Cerebellar cortex (tissue), 1 donor: ENCODE measurements at places on chromosomes 5 and 9.

DNA sequence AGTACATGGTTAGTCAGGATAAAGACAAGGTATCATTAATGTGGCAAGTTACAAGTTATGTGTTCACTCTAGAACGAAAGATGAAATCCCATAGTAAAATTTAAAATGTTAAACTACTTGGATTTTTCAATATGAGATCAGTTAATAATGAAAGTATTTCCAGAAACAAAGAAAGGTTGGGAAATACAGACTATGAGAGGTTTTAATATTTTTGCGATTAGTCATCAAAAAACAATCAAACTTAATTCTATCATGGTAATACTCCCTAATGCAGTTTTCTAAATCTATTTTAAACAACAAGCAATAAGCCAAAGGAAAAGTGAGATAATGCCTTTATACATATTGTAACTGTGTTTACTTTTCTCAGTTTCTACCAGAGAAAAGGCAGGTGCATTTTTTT lies 10.6 kb downstream of the CDH12 start:
- DNase-seq: no peak

GRCh38 chr5:94031631-94032030 lies 290.2 kb upstream of the POU5F2 start:
- DNase-seq: no peak

GRCh38 chr9:135661816-135662560 lies 1.1 kb upstream of the LCN9 start:
- no peak for DNase-seq

- peak; percentile 28 for DNase-seq
Measured at GRCh38 chr9:13412331-13412730, 132.8 kb upstream of the MPDZ start.

GRCh38 chr9:130058154-130058553 lies 4.4 kb downstream of the GPR107 start:
- no peak for DNase-seq

DNA sequence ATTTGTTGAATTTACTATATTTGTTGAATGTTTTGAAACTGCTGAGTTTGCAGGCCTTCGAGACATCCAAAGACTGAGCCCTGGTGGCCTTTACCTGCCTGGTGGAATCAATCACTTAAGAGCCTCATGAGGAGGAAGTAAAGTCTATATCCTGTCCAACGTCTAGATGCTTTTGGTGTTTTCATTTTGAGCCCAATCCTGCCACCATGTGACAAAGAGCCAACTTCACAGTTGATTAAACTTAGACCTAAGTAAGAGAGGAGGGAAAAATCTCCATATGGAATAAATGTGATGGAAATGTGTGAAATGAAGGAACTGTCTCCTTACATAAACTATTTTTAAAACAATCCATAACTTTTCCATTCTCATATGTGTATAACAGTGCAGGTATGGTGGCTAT lies 220.1 kb downstream of the PRR16 start:
- DNase-seq: peak; percentile 29

DNA sequence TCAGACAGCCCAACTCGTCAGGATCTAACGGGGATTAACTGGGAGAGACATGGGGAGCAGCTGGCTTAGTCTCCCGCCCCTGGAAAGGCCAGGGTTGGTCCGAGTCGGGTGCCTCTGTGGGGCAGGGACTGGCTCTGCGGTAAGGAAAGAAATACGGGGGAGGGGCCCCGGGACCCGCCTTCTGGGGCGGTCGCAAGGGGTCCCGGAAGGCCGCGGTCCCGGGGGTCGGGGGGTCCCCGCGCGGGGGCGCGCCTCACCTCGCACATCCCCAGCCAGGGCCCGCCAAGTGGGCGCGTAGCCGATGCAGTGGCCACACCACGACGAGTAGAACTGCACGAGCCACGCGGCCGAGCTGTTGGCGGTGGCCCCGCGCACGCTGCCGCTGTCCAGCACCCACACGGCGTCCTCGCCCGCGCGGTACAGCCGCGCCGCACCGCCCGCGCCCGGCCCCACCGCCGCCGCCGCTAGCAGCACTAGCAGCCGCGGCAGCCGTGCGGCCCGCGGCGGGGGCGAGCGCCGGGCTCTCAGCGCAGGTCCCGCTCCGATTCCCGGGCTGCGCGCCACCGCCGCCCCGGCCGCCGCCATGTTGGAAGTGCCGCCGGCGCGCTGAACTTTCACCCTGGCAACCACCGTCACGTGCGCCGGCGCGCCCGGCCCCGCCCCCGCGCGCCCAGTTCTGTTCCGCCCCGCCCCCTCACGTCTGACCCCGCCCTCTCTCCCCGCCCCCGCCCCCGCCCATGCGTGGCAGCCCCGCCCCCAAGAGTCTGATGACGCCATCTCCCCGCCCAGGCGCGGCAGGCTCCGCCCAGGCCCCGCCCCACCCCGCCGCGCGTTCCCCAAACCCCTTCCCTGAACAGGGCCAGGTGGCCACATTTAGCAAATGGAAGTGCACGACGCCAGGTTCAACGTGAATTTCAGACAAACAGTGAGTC lies at the start of gene QSOX2:
TSS of gene QSOX2 (minus strand) at position 594 of the 932 bp plus-strand sequence. CDS start at position 585, 9 bp downstream.
- peak; percentile 84 for DNase-seq

- DNase-seq: no peak
Measured at GRCh38 chr9:91913986-91914385, 36.0 kb downstream of the ROR2 start.

- DNase-seq: peak; percentile 38
Measured at GRCh38 chr5:97534166-97534565, 351.1 kb upstream of the RIOK2 start.

DNA sequence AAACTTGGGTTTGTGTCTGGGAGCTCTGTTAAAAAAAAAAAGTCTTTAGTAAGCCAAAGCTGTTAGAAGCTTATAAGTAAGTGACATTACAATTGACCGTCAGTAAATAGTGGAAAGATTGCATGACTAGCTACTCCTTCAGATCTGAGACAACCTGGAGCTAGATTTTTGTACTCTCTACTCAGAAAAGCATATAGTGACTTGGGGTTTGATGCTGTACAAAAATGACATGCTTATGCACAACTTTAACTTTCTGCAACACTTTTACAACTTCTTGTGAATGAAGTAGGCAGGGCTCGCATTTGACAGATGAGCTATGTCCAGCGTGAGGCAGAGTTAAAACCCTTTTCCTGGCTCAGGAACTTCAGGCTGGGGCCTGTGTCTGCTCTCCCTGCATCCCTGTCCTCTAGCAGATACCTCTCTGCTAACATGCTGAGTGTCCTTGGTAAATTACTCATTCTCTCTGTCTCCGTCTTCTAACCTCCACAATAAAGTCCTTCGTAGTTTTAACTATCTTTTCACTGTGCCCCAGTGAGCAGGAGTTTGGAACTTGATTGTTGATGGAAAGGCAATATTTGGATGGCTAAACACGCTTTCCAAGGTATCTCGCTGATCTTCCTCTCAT lies 471 bp upstream of the GHR start:
- DNase-seq: no peak

GRCh38 chr9:5721279-5722087 lies 92.6 kb downstream of the RIC1 start:
- no peak for DNase-seq

- DNase-seq: no peak
Measured at GRCh38 chr9:131323629-131324028, 34.1 kb downstream of the PLPP7 start.

GRCh38 chr9:92232190-92232589 lies 61.3 kb downstream of the IARS1 start:
- no peak for DNase-seq

DNA sequence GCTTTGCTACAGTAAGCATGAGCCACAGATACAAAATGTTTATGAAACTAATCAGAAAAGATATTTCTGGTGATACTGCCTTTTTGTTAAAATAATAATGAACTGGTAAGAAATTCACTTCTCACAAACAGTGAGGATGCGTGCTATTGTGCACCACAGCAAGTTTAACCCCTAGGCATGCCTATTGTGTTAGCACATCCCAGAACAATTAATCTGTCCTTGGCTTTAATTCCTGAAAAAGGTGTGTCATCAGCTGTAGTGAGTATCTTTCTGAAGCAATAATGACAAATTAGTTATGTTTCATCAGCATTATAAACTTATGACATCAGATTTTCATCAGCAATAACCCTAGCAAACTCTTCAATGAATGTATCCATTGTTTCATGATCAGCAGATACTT lies 1307.2 kb downstream of the EFNA5 start:
- DNase-seq: no peak

GRCh38 chr9:121491111-121491510 lies 8.5 kb downstream of the GGTA1 start:
- no peak for DNase-seq

GRCh38 chr9:130445268-130445983 lies 665 bp downstream of the ASS1 start:
- no peak for DNase-seq

DNA sequence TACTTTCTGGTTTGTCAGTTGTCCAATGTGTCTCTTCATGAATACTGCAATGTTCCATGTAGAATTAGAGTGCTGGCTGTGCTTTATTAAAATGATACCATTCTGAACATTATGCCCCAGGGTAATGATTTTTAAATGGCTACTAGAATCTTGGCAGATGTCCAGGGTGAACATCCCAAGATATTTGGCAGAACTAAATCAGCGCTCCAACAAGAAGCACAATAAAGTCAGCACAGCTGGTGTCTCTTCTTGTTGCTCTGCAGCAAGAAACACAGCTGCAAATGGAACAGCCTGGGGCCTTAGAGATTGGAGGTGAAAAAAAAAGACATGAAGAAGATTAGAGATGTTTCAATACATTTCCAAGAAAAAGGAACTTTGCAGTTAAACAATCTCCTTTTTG lies 248.3 kb downstream of the CDH18 start:
- DNase-seq: no peak

- no peak for DNase-seq
Measured at GRCh38 chr5:54317511-54318260, 7.3 kb upstream of the ARL15 start.

DNA sequence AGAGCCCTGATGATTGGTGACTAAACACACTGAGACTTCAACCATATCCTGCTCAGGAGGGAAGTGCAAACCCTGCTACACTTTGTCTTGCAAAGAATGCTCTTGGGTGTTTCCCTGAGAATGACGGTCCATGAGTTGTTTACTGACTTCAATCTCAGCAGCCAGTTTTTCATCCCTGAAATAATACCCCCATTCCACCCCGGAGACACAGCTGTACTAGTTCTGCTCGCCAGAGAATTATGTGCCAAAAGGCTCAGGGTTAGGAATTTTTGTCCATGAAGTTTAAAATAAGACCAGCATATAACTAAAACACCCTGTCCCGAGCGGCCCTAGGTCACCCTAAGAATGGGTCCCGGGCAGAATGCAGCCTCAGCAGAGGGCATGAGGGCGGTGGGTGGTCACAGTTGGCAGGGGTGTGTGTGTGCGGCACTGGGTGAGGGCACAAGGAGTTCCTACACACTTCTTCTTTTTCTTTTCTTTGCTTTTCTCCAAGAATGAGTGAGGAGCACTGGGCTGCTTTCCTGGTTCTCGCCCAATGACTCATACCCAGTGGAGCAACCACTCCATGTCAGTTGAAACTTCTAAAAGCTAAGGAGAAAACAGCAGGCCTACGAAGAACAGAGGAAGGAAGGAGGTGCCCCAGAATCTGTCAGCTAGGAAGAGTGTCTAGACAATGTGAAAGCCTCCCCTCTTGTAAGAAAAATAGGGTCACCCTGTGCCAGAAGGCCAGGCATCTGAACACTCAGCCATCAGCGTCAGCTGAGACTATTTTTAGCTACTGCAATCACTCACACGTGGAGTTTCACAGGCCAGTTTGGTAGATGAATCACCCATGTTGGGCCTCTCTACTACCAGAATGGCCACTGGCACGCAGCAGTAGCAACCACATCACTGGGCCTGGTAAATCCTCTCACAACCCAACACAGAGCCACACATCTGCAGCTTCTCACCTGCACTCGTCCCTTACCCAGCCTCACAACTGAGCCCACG lies 105.9 kb downstream of the DPYSL3 start:
- DNase-seq: no peak

- DNase-seq: no peak
Measured at GRCh38 chr5:41305056-41305455, 91.7 kb upstream of the C6 start.

GRCh38 chr5:34826347-34826746 lies 12.6 kb upstream of the TTC23L start:
- DNase-seq: no peak

- DNase-seq: no peak
Measured at GRCh38 chr5:170310256-170310926, 12.8 kb upstream of the LCP2 start.

DNA sequence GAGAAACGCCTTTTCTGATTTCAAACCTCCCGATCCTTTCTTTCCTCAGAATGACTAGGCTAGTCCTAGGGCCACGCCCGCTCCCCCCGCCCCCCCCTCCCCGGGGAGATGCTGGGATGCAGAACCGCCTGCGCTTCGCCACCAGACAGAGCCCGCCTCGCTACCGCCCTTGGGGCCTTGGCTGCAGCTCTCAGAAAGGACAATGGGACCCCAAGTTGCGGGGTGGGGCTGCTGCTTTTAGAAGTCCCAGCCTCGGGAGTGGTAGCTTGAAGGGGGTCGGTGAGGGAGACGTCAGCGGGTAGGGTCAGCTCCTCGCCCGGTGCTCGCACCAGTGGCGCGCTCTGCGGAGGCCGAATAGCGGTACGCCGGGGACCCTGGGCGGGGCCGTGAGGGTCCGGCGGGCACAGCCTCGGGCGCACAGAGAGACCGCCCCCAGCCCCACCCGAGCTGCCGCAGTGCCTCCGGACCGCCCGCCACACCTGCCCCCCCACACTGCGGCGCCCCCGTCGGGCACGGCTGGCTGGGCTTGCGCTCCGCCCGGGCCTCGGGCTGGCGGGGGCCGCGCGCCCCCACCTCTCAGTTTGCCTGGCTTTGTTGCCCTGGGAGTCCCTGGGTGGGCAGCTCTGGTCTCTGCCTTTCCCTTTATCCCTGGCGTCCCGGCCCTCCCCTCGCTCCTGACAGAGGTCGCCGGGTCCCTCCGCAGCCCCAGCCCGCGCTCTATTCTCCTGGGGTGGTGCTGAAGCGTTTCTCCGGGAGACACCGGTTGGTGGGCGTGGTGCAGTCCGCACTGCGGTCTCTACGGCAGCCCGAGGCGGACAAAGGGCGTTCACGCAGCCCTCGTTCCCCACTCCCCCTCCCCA lies 1.2 kb downstream of the MAP1B start:
- peak; percentile 58 for DNase-seq
